ENCODE measurements at places on chromosomes 3 and 15. TPM values are rescaled to one million over a fixed set of nuclear protein-coding genes. Genes with fewer than 3 reads are reported as not detected.

GATM gene
- total RNA-seq, result 20.3 TPM

WDR48 gene
- 23.3 TPM for total RNA-seq

CACNA1D gene
- total RNA-seq, result 4.5 TPM

SEMA7A gene
- total RNA-seq, result 16.2 TPM

CHL1 gene
- 49.8 TPM for total RNA-seq

C2CD4A gene
- under 0.01 TPM for total RNA-seq

AP4E1 gene
- total RNA-seq, result 23.9 TPM

USP50 gene
- total RNA-seq, result not detected

GNB5 gene
- 21.7 TPM for total RNA-seq

CCDC39 gene
- total RNA-seq, result not detected

BLOC1S6 gene
- total RNA-seq, result 58.9 TPM

GRIP2 gene
- total RNA-seq, result not detected

ABI3BP gene
- total RNA-seq, result 0.33 TPM

PLA2G4D gene
- total RNA-seq, result not detected
